ENCODE measurements at places on chromosomes 6 and 20.

GRCh38 chr6:32047855-32048766 is 9.9 kb downstream of the CYP21A2 start:
- peak; percentile 57 for DNase-seq

DNA sequence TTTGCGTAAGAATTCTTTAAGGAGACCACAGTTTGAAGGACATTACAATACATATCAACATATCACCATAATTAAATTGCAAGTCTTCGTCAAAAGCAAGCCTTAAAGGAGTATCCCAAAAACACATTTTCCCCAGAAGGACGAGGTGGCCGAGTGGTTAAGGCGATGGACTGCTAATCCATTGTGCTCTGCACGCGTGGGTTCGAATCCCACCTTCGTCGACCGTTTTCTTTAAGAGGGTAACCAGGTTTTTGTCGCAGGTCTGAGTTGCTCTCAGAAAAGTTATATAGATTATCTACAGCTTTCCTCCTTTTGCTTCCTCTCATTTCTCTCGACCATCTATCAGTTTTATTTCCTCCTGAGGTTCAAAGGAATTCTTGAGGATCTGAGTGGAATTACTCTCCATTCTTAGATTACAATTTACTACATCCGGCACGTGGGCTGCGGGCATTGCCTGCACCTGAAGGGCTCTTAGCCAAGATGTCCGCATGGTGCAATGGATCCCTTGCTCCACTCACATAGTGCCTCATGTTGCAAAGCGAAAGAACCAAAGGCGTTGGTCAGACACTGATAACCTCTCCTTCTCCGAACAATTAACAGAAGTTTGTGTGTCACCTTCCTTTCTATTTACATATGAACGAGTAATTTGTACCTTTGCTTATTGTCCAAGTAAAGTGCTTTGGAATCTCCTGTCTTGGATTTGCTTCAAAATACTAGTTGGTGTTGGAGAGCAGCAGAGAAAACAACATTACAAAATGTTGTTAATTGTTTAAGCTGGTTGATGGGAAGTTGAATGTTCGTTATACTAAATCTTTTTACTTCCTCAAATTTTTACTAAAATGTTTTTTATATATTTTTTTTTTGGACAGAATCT is 14.0 kb downstream of the POM121L2 start:
- peak; percentile 66 for DNase-seq

GRCh38 chr6:47302043-47302442 is 7.7 kb downstream of the TNFRSF21 start:
- DNase-seq = no peak

DNA sequence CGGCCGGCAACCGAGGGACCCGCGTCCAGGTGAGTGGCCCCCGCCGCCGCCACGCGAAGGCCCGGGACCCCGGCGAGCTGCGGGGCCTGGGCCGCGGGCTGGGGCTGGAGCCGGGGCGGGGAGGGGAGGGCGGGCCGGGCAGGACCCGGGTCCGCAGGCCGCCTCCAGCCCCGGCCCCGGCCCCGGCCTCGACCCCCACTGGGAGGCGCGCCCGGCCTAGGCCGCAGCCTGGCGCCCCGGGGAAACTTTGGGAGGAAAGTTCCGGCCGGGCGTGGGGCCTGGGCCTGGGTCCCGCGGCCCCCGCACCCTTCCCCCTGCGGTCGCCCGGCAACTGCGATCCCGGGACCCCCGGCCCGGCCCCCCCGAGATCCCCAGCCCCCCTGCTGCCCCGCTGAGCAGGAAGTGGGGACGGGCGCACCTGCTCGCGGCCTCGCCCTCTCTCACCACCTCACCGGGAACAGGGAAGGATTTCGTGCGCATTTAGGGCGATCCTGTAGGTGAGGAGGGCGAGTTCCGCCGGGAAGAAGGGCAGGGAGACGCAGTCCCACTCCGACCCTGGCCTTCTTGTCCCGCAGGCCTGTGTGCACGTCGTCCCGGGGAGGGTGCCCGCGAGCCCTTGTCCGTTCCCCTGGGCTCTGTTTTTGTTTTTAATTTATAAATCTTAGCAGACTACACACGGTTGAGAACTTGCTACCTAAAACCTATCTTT is 402 bp downstream of the OSBPL2 start:
- no peak for DNase-seq

DNA sequence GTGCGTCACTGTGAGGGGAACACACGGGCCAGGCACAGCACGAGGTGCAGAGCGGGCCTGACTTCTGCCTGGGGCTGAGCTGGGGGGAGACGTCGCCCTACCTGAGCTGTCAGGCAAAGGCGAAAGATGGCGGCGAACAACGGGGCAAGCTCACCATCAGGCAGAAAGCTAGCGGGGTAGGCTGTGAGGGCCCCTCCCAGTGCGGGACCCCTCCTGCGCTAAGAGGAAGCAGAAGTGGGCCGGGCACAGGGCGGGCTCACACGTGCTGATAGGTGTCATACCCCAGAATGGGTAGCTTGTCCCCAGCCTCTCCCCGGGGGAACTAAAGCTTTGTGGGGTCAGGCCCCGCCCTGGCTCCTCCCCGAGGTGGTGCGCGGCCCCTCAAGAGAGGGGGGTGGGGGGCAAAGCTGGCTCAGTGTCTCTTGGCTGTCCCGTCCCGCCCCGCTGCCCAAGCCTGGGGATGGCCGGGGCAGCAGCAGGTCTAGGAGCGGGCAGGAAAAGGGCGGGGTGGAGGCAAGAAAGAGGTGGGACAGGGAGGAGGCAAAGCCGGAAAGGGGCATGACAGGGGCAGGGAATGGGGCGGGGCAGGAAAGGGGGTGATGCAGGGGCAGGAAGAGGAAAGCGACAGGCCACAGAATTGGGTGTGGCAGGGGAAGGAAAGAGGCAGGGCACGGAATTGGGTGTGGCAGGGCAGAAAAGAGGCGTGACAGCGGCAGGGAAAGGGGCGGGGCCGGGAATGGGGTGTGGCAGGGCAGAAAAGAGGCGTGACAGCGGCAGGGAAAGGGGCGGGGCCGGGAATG is 14.7 kb downstream of the UCKL1 start:
- peak; percentile 22 for DNase-seq

DNA sequence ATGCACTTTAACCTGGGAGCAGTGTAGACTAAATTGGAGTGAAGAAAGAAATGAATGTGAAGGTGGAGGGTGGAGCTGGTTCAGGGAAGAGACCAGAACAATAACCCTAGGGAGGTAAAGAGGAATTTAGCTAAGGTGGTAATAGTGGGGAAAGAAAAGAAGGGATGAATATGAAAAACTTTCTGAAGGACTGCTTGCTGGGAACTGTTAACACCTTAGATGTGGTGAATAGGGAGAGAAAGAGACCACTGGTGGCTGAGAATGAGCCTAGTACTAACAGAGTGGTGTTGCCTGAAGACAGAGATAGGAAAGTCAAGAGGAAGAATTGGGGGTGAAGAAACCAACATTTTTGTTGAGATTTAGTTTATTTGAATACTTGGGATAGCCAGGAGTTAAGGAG is 78.4 kb upstream of the HS3ST5 start:
- DNase-seq = no peak

DNA sequence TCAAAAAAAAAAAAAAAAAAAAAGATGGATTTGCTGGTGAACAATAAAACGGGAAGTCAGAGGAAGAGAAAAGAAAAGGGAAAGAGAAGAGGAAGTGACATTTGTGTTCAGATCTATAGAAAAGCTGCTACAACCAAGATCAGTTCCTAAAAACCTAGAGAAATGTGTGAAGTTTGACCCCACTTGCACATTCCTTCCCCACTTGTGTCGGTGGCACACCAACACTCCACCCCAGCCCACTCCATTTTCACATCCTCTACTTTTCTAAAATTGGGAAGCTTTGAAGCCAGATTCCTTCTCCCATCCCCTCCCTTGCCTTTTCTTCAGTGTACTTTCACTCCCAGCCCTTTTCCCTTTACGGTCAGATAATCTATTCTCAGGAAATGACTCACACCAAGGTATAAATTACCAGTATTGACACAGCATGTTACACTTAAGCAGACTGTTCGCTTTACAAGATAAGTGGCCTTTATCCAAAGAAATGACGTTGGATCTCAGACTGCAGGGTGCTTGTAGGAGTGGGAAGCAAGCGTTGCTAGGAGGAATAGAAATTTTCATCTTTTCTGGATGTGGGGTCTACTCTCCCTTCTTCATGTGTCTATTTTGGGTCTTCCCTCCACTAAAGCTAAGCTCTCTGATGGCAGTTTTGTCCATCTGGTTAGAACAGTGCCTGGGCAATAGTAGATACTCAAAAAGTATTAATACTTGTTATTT is 92.5 kb upstream of the ADGRF1 start:
- DNase-seq = peak; percentile 80

DNA sequence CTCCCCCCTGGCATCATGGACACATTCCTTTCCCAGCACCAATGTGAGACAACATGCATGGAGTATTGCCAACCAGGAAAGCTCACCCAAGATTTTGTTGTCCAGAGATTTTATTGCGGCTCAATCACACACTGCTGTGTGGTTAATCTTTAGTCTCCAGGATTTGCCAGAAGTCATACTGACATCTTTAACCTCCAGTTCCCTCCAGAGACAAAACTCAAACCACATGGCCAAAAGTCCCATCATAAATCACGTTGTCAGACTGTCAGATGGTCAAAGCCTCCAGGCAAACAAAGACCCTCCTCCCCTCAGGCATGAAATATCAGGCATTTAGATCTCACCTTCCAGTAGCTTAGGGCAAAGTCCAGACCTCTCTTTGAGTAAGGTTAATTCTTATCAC is 97.3 kb upstream of the OPRM1 start:
- no peak for DNase-seq
